ENCODE measurements at places on chromosomes 7 and 10.

DNA sequence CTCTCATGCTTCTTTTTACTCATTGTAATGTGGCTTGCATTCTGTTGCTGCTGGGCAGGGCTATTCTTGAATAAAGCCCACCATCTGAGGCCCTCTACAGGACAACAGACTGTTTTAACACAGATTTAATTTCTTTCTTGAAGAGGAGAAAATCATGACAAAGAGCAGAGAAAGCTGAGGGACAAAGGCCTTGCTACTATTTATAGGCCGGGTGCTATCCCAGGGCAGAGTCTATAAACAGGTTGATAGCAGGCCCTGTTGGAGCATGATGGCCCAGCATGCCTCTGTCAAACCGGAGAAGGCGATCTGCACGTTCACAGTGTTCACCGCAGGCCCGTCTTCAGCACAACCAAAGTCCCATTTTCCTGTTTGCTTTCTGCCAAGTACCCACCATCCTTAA is 3.0 kb downstream of the VIPR2 start:
- DNase-seq: peak; percentile 46

DNA sequence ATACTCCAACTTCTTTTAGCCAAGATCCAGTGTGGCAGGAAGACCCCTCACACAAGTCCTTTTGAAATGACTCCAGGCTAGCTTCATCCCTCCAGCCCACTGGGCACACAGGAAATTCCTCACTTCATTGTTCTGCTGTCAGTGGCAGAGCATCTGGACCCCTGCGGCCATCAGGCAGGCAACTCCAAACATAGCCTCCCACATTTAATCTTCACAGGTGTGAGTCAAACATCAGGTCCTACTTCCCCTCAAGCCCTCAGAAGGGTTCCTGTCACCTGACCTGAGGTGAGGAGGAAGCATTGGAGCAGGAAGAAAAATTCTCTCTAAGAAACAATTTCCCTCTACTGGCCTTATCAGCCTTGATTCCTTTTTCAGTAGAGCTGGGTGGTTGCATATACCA is 51.1 kb upstream of the C1GALT1 start:
- DNase-seq: no peak

DNA sequence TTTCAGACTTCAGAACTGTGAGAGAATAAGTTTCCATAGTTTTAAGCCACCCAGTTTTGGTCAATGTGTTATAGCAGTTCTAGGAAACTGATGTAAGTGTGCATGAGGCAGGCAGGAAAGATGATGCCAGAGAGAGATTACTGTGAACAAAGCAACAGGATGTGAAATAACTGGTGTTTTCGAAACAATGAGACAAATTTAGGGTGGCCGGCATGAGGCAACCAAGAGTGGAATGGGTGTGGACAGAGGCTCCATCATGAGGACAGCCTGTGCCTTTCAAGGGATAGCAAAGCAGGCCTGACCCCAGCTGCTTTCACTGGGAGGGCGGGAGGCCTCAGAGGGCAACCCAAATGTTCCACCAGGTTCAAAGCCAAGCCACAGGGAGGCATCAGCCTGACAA is 67.3 kb upstream of the UCN3 start:
- DNase-seq: no peak

DNA sequence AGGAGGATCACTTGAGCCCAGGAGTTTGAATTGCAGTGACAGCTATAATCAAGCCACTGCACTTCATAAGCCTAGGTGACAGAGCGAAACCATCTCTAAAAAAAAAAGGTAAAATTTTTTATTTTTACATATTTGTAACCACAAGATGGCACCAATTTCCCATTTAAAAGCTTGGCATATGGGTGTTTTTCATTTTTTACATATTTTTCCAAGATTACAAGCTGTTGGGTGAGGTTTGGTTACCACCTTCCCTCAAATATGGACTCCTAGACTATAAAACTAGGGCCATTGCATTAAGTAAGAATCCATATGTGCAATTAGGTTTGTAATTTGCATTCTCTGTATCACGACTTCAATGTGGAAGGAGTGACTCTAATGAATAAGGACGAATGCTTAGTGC is 129.3 kb upstream of the ACBD5 start:
- no peak for DNase-seq

DNA sequence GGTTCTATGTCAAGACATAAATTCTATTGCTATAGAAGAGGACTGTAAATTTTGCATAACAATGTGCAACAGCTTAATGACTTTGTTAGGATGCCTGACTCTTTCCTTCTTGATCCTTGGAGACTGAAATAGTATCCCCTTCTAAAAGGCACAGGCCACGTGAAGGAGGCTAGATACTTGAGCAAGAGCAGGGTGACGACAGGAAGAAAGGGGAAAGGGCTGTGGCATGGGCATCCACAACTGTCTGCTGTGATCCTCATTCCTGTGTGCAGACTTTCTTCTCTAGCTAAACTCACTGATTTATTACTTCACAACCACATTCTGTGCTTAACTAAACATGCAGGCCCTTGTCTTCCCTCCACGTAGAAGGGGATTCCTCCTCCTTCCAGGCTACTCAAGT is 1111.8 kb upstream of the C7orf33 start:
- no peak for DNase-seq

GRCh38 chr10:89669985-89670384 is 24.9 kb upstream of the PANK1 start:
- no peak for DNase-seq

- DNase-seq: no peak
Observed at GRCh38 chr7:152335900-152336571, 99.8 kb downstream of the KMT2C start.

DNA sequence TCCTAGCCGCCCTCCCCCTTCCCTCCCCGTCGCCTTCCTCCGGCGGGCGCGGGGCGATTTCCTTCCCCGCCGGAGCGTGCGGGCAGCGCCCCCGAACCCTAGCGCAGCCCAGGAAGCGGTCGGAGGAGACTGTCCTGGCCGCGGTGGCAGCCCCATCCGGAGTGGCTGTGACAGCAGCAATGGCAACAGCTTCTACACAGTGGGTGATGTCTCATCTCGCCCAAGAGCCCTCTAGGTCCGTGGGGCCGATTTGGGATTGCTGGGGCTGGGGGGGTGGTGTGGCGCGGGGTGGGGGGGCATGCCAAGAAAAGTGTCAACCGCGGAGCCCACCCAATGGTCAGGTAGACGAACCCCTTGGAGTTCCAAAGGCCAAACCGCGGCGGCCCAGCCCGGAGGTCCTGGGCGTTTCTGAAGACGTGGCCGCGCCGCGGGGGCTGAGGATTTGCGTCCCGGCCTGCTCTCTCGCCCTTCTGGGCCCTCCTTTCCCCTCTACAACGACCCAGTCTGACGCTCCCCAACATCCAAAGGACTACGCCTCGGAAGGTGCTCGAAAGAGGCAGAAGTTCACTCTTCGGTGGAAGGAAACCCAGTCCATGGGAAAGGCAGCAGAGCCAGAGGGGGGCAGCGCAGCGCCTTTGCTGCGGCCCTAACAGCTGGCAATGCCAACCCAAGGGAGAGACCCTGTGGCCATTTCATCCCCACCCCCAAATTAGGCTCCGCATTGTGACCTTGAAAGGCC is 603 bp upstream of the TWIST1 start:
- no peak for DNase-seq

DNA sequence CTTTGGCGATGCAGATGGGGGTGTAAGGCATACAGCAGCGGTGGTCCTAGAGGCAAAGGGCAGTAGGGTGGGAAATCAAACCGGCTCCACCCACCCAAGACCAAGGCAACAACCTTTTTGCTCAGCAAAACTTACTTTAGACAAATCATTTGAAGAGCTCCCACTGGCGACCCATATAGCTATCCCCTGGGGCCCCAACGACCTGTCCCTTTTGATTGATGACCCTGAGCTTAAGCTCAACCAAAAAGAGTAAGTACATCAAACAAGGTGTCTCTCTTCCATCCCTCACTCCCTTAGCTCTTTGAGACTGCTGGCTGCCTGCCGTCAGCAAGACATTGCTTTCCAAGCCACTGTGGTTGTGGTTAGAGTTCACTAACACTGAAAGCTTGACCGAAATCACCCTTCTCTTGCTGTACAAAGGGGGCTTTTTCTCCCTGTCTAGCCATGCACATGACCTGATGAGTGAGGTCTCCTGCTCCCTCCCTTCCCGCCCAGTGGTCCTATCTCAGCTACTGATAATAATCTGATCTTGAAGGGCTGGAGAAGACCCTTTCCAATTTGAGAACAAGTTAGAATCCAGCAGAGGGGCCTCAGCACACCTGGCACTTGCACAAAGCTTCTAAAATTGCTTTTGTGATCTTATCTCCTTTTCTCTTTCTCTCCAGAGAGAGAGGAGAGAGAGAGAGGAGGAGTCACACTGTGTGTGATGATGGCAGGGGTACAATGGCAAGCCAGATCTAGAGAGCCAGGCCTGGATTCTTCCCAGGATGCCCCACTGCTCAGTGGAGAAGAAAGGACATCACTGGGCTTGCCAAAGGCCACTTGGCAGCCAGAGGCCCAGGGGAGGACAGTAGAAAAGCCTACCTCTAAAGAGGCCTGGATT is 42.2 kb downstream of the XPNPEP1 start:
- no peak for DNase-seq

- DNase-seq: no peak
Observed at GRCh38 chr10:70147259-70147625, 742 bp upstream of the TYSND1 start.

- DNase-seq: no peak
Observed at GRCh38 chr7:11473807-11474424, 358.1 kb downstream of the THSD7A start.

DNA sequence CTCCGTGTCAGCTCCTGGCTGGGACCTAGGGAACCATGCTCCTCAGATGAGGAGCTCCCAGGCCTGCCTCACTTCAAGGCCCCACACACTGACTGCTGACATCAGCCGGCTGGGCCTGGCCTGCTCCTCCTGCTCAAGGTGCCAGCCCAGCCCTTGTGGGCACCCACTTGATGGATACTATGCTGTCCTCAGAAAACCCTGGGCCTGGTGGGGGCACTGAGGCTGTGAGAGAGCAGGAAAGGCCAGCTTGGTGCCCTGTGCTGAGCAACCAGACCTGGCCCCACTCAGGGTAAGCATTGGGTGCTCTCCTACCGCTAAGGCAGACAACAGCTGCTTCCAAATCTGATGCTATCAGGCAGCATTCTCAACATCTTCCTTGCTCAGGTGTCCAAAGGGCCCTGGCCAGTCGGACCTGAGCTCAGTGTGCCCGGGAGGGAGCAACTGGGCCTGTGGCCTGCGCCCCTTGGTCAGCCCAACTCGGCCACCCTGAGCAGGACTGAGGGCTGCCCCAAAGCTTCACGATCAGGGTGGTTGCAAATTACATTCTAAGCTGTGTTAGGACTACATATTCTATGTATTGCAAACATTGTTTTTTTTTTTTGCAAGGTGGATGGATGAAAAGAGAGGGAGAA is 21.9 kb upstream of the ANTXRL start:
- no peak for DNase-seq

GRCh38 chr10:123573236-123574108 is 92.7 kb upstream of the GPR26 start:
- peak; percentile 82 for DNase-seq

- no peak for DNase-seq
Observed at GRCh38 chr7:155693826-155694225, 49.4 kb downstream of the RBM33 start.

- no peak for DNase-seq
Observed at GRCh38 chr10:8369666-8370065, 315.2 kb downstream of the GATA3 start.

- DNase-seq: peak; percentile 77
Observed at GRCh38 chr7:123747620-123748141, 1.1 kb downstream of the WASL start.

GRCh38 chr10:131896403-131896802 is 4.4 kb upstream of the PPP2R2D start:
- no peak for DNase-seq

GRCh38 chr7:23938937-23939552 is 229.0 kb downstream of the STK31 start:
- peak; percentile 56 for DNase-seq

DNA sequence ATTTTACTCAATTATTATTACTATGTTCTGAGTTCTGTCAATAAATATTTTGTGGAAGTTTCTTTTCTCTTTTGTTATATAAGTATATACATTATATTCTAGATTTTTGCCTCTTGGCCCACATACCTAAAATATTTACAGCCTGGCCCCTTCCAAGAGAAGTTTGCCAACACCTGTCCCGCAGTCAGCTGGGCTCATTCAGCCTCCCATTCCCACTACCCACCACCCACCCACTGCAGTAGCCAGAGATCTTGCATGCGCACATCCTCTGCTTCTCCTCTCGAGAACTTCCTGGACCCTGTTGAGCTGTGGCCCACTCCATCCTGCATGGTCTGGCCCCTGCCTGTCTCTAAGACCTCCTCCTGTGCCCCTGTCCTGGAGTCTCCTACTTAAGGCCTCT is 33.6 kb downstream of the WIPF3 start:
- DNase-seq: no peak

- DNase-seq: no peak
Observed at GRCh38 chr10:50398823-50399222, 147.5 kb upstream of the ASAH2 start.

DNA sequence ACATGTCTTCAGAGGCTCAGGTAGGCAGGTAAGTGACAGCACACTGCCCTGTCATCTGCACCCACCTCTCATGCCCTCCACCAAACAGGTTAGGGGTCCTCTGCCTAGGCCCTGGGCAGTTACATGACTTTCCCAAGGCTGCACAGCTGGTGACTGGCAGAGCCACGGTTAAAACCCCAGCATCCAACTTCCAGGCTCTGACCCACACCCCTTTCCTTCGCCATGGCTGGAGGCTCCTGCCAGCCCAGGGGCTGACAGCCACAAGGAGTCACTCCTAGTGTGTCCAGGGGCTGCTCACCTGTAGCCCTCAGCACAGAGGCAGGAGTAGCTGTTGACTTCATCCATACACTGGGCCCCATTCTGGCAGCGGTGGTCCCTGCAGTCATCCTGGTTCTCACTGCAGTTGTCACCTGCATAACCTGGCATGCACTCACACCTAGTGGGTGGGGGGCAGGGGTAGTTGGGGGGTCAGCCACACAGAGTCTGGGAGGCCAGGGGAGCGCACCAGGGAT is 175.0 kb downstream of the SLIT1 start:
- no peak for DNase-seq

DNA sequence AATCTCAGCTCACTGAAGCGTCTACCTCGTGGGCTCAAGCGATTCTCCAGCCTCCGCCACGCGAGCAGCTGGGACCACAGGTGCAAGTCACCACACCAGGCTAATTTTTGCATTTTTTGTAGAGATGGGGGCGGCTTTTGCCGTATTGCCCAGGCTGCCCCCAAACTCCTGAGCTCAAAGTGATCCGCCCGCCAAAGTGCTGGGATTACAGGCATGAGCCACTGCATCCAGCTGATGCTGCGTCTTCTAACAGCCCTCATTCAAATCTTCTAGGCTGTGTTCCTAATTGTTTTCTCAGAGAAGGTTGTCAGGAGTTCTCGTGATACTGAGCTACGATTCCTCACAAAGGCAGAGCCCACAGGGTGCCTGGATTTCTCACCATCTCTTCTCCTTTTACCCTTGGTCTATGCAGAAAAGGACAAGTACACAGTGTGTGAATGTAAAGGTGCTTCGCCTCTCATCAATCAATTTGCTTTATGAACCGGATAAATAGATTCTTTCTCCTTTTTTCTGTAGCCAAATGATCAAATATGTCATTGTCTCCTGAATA is 247.3 kb upstream of the PTN start:
- DNase-seq: no peak

GRCh38 chr10:87594181-87594580 is 65.5 kb upstream of the PAPSS2 start:
- DNase-seq: no peak

GRCh38 chr7:13532028-13532753 is 457.3 kb downstream of the ETV1 start:
- no peak for DNase-seq

- no peak for DNase-seq
Observed at GRCh38 chr7:91814189-91814588, 66.3 kb downstream of the MTERF1 start.

GRCh38 chr7:127322832-127323493 is 69.5 kb downstream of the ZNF800 start:
- no peak for DNase-seq

Measured in ecto neural progenitor cell (in vitro differentiated cells).